NCI-H2171 treated with DMSO at 0.1 percent for 48 hours (cell line): ENCODE measurements at places on chromosomes 11 and 22.

DNA sequence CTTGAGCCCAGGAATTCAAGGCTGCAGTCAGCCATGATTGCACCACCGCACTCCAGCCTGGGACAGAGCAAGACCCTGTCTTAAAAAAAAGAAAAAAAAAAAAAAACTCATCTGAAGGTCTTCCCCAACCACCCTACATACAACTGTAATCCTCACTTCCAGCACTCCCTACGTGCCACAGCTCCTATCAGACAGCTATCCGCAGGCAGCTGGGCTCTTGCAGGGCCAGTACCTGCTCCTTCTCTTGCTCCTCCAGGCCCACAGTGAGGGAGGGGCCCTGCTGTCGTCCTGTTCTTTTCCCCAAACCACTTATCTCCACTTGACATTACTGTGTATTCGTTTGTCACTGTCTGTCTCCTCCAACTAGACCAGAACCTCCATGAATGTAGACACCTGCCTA lies 156.1 kb upstream of the NECTIN1 start:
- DNase-seq = no peak

- no peak for DNase-seq
Measured at GRCh38 chr22:49996518-49997250, 15.9 kb downstream of the IL17REL start.

GRCh38 chr11:124676386-124676785 lies 2.7 kb downstream of the SPA17 start:
- no peak for DNase-seq

- DNase-seq = no peak
Measured at GRCh38 chr22:48893288-48894063, 934.2 kb downstream of the BRD1 start.

GRCh38 chr11:44931466-44931865 lies 19.2 kb downstream of the TP53I11 start:
- peak; percentile 25 for DNase-seq

GRCh38 chr11:113840932-113841664 lies 34.3 kb downstream of the USP28 start:
- DNase-seq = no peak

GRCh38 chr22:46750863-46751443 lies 11.5 kb upstream of the TBC1D22A start:
- DNase-seq = no peak

- DNase-seq = no peak
Measured at GRCh38 chr22:48477031-48477721, 1350.5 kb downstream of the BRD1 start.

GRCh38 chr11:83816572-83817187 lies 530.5 kb upstream of the CCDC90B start:
- peak; percentile 23 for DNase-seq

- DNase-seq = no peak
Measured at GRCh38 chr22:16955678-16956210, 52.3 kb downstream of the GAB4 start.

DNA sequence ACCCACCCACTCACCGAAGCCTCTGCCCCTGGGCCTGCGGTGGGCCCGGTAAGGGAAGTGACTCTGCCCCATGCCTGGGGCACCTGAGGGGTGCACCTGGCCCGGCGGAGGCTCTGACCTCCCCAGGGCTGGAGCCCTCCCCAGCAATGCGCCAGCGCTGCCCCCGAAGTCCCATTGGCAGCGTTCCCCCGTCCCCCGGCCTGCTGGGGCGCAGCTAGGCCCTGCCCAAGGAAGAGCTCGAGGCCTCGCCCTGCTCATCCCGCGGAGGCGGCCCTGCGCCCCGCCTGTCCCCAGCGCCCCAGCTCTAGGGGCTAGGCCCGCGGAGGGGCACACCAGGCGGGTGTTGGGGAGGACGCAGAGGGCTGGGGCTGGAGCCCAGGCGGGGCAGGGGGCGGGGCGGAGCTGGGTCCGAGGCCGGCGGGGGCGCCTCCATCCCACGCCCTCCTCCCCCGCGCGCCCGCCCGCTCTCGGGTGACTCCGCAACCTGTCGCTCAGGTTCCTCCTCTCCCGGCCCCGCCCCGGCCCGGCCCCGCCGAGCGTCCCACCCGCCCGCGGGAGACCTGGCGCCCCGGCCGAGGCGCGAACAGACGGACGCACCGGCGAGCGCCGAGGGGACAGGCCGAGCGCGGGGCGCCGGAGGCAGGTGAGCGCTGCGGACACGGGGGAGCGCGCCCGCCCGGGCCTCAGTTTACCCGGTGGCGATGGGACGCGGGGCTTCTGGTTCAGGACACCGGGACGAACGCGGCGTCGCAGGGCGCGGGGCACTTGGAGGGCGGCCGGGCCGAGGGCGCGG lies at the start of gene EPS8L2:
TSS of gene EPS8L2 (plus strand) at position 586 of the 793 bp plus-strand sequence. CDS start 3,177 bp downstream, outside the sequence.
- no peak for DNase-seq

- DNase-seq = no peak
Measured at GRCh38 chr22:39814899-39815298, 78.7 kb downstream of the ENTHD1 start.

GRCh38 chr11:27612932-27613880 lies 87.0 kb downstream of the BDNF start:
- DNase-seq = no peak

GRCh38 chr11:119714590-119714989 lies 14.4 kb downstream of the NECTIN1 start:
- DNase-seq = no peak

DNA sequence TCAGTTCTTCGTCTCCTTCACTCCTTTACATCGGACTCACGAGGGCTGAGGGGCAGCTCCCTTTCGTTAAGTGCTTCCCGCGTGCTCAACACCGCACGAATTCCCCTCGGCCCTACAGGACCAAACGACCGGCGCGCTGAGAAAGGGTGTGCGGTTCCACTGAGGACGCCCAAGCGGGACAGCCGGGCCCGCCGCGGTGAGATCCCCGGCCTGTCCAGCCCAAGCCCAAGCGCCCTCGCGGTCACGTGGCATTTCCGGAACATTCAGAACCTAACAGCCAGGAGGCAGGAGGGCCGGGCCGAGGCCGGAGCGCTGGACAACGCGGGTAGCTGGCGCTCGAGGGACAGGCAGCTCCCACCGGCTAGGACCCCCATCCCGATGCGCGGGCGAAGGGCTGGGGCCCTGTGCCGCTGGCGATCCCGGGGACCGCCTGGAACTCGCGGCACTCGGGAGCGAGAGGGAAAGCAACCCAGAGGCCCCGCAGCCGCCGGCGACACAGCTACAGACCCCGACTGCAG lies 737 bp upstream of the STIP1 start:
- DNase-seq = peak; percentile 56

GRCh38 chr11:43404836-43405479 lies 46.2 kb downstream of the TTC17 start:
- DNase-seq = no peak

- no peak for DNase-seq
Measured at GRCh38 chr22:22789233-22789921, 98.2 kb upstream of the IGLL5 start.

DNA sequence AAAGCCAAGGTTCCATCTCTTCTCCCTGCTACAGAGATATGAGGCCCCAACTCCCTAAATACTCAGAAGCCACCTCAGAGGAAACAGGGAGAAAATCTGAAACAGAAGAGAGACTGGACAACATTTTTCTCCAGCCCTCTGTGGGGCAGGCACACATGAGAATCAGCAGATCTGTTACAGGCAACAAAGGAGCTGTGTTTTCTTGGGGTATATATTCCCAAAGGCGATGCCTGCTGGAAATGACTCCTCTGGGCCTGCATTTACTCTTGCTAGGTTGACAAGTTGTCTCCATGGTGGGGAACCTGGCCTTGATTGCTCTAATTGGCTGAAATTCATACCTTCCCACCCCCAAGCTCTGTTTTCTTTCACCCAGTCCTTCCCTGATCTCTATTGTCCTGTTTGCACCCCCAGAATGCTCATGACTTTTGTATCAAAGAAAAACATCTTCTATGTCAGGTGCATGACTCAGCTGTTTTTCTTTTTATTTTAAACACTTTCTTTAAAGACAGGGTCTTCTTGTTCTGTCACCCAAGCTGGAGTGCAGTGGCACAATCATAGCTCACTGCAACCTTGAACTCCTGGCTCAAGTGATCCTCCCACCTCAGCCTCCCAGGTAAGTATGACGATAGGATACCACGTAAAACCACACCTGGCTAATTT lies 23.5 kb upstream of the P2RY6 start:
- no peak for DNase-seq

GRCh38 chr11:115184901-115185300 lies 319.3 kb downstream of the CADM1 start:
- DNase-seq = no peak

- no peak for DNase-seq
Measured at GRCh38 chr22:46019351-46019750, 42.4 kb upstream of the WNT7B start.

DNA sequence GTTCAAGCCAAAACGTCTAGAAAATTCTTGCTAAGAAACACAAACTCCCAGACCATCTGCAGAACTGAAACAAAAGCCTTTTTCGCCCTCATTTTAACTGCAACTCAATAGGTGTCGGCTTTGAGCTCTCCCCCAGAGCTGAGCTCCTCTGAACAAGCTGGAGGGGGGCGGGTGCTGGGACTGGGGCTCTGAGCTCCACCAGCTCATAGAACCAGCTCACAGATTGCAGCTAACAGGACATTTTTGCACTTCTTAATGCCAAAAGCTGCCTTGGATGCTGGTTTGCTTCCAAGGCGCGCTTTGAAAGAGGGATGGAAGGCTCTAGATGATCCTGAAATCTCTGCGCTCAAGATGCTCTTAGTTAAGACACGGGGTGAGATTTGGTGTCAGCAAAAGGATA lies 6.0 kb upstream of the YWHAH start:
- no peak for DNase-seq

GRCh38 chr22:46537946-46538813 lies 760 bp upstream of the CELSR1 start:
- no peak for DNase-seq

DNA sequence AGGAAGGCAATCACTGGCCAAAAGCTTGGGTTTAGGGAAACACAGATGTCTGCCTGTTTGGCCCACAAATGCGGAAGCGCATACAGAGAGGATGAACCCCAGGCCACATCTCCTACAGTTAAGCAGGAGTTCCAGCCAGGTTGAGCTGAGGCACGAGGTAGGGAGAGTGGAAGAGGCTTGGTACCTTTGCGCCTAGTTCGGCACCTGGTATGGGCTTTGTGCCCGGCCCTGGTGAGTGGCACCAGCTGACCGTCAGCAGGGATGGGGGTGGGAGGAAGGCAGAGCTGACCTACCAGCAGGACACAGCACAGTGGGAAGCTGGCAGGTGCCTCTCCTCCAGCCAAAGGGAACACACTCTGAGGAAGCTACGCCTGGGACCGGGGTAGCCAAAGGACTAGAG lies 57.6 kb downstream of the KCNC1 start:
- no peak for DNase-seq

GRCh38 chr11:126211236-126212088 lies at the start of the genes FAM118B and RPUSD4:
FAM118B (plus strand) TSS chr11:126211782; CDS start chr11:126235002, 23,220 bp downstream.
RPUSD4 (minus strand) TSS chr11:126211650; CDS start chr11:126211638, 12 bp downstream.
- peak; percentile 87 for DNase-seq

DNA sequence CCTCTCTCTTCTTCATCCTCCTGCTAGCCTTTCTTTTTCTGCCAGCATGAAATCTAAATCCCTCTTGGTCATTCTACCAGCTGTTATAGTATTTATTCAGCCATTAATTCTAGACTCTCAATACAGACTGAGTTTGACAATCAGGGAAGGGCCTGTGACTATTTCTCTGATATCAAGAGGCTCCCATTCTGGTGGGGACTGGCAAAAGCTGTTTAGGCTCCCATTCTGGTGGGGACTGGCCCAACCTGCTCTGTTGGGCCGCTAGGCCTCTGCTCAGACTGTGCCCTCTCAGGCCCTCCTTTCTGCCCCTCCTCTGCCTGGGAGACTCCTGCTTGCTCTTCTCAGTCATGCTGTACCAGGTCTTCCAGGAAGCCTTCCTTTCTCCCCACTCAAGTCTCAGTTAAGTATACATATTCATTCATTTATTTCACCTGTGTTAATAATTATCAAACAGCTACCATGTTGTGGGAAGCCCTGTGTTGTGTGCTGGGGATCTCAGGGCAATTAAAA lies 323.7 kb upstream of the NARS2 start:
- DNase-seq = no peak

GRCh38 chr11:58575377-58576020 lies at the start of gene LPXN:
LPXN (minus strand) TSS chr11:58575856; CDS start chr11:58575772, 84 bp downstream.
- DNase-seq = no peak

GRCh38 chr11:42625757-42626665 lies 685.8 kb upstream of the API5 start:
- no peak for DNase-seq

GRCh38 chr11:119668676-119669075 lies 60.3 kb downstream of the NECTIN1 start:
- DNase-seq = no peak

DNA sequence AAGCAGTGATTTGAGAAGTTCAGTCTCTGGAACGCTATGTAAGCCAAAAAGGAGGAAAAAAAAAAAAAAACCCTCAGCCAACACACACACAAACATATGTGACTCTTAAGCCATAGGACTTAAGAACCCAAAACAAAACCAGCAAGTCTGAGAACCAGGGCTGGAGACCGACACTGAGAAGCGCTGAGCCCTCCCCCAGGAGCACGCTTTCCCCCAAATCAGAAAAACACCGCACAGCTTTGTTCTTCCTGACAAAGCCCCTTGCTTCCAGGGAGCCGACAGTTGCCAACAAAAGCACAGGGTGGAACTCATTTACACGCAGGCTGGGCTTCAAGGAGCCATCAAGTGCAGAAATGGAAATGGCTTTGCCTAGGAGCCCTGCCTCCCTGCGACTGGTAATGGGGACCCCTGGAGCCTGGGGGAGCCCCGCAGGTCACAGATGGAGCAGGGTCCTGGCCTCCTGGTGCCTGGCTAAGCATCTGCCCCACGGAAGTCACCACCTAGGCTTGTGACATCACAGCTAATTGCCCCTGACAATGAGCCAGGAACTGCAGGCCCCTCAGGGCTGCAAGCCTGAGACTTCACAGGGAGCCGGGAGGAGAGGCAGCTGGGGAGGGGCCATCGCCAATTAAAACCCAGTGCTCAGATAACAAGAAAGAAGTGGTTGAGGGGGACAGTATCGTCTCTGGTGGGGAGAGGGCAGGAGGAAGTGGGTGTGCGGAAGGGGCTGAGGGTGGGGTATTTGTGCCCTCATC lies 66.9 kb downstream of the NFAM1 start:
- DNase-seq = peak; percentile 91

DNA sequence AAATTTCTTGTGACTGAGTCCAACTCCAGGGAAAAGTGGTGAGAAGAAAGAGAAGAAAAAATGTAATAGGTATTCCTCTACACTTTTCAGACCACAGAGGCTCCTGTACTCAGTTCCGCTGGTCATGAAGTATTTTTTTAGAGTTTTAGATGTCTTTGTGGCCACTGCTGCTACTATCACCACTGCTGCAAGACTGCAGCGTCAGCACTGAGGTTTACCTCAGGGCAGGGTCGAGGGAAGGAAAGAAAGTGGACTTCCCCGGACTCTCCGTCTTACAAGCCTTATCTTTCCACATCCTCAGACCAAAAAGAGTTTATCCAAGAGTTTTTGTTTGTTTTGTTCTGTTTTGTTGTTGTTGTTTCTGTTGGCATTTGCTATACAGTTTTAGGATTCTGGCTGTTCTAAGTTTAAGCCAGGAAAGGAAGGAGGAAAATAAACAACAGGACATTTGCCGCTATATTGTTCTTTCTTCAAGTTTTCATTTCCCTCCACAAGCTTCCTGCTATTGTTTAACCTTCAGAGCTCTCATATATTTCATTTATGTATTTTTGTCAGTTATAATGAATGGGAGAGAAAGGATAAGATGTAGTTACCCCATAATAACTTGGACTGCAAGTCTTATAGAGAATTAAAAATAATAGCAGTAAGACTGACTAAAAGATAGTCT lies 919.3 kb downstream of the NTM start:
- DNase-seq = no peak

- DNase-seq = peak; percentile 49
Measured at GRCh38 chr22:43346521-43346929, 3.4 kb upstream of the SCUBE1 start.
